ENCODE measurements at places on chromosomes 2 and 18. TPM values are rescaled to one million over a fixed set of nuclear protein-coding genes. Genes with fewer than 3 reads are reported as not detected.

- DNase-seq, result no peak
These were observed 1159.0 kb downstream of the RPIA start for GRCh38 chr2:89850481-89850880.

DNA sequence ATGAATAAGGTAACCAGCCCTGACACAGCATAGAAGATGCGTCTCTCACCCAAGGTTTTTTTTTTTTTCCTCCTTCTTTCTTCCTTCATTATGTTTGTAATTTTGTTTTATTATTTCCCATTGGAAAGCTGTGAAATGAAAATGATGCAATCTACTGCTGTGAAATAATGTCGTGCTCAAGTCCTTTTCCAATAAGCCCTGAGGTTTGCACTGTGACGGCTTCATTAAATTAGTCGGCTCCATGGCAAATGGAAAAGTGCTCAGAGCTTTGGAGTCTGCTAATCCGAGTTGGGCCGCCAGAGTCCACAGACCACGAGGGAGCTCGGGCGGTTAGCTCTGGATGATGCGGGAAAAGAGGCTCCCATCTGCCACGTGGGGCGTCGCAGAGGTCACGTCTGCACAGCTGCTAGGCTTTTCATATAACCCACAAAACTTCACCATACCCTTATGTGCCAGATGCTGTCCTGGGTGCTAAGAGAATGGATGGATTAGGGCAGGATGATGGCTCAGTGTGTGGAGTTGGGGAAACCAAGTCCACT, 92.3 kb upstream of the CAPN13 start:
- DNase-seq, result no peak

Gene PSMA8
- total RNA-seq, result not detected

- DNase-seq, result no peak
These were observed 42.4 kb downstream of the CTIF start for GRCh38 chr18:48581206-48581605.

Gene OR6B3
- total RNA-seq, result not detected

- no peak for DNase-seq
These were observed 453.7 kb upstream of the CELF4 start for GRCh38 chr18:38019292-38019691.

GRCh38 chr2:149383340-149383739, 53.0 kb downstream of the LYPD6 start:
- DNase-seq, result no peak

Data from H4 (cell line).